ENCODE measurements at places on chromosomes 4 and X.

DNA sequence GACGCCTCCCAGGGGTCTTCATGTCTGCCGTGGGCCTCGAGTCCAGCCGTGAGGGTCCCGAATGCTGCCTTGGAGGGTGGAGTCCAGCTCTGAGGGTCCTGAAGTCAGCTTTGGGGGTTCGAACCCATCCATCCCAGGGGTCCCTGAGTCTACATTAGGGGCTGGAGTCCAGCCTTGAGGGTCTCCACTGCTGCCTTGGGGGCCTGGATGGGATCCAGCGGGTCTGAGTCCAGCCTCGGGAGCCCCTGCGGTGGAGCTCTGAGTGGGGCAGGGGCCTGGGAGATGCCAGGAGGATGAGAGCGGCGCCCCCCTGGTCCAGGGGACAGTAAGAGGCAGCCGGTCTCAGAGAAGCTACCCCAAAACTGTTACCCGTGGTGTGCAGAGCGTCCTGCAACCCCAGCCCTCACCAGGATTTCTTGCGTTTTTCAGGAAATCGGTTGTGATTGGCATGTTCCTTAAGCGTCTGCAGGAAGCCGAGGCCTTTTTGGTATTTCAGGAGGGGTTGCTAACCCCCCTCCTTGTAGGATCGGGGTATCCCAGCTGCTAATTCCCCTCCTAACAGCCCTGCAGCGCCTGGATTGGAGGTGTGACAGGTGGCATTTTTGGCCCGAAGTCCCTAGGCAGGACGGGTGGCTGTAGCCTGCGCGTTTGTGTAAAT is 1.7 kb upstream of the GTPBP6 start:
- no peak for DNase-seq

DNA sequence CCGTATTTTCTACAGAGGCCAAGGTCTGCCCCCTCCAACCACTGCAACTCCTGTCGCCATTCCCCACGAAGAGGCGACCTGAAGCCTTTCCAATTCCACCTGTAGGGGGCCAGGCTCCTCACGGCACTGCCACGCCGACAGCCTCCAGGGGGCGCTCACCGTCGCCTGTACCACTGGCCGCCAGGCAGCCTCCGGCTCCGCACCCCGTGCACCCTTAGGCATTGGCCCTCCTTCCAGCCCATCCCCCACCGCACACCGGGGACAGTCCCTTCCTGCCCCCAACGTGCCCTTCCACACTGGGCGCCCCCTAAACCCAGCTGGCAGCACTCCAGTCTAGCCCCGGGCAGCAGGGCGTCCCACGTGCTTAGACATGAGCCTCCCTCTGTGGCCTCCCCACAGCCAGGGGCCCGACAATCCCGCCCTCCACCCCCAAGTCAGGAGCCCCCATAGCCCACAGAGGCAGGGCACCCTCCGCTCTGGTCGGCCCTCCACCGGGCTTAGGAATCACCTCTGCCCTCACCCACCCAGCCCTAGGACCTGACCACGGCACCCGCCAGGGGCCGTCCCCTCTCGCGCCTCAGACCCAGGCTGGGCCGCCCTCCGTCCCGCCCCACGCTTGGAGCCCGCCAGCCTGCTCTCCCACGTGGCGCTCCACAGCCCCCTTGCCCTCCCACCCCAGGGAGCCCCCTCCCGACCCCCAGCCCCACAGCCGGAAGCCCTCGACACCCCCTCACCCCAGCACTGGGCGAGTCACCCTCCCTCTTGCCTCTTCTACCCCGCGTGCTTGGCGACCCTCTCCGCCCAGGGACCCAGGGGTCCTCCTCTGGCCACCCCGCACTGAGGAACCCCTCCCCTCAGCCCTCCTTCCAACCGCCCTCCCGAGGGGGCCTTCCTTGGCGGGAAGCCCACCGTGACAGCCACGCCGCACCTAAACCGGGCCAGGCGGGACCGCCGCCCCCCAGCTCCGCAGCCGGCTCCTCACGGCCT is 711 bp downstream of the PNMA6E start:
- peak; percentile 68 for DNase-seq

DNA sequence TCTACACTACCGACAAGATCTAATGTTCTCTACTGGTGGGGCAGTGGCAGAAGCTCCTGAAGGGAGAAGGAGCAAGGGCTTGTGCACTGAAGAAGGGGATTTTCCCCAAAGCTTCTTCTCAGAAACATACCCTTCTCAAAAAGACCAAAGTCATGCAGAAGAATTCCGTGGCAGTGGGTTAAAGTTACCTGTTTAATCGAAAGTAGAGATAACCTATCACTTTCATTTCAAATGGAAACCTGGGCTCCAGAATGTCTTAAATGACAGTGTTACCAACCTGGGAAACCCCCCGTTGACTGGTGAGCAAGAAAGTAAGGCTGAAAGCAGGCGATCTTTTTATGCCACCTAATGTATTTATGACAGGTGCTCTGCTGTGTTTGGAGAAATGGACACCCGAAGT is 92.5 kb upstream of the TEX13D start:
- peak; percentile 53 for DNase-seq

- no peak for DNase-seq
Observed at GRCh38 chr4:183909801-183910200, 4.7 kb downstream of the STOX2 start.
